ENCODE measurements at places on chromosomes 5 and 9.
A peak's percentile ranks its signal among the peaks of the same experiment; 100 is the strongest.

GRCh38 chr5:372556-372995, 51.1 kb downstream of the AHRR start:
- no peak for DNase-seq

DNA sequence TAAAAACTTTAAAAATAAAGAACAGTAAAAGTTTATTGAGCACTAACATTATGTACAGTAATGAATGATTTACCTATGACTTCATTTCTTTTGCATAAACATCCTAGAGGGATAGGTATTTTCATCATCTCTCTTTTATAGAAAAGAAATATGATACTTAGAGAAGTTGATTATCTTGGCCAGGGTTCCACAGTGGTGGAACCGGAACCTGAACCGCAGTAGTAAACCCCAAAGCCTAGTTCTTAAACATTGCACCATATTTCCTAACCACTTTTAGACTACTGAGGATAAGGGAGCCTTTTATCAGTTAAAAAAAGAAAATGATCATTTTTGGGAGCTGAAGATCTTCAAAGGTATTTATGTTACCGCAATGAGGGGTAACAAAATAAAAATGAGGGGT, 205.7 kb upstream of the SGCD start:
- no peak for DNase-seq

GRCh38 chr5:71790433-71790832, 71.4 kb downstream of the CARTPT start:
- no peak for DNase-seq

- no peak for DNase-seq
Measured at GRCh38 chr9:131645078-131645776, 94.6 kb downstream of the RAPGEF1 start.

- no peak for DNase-seq
Measured at GRCh38 chr5:77849308-77849900, 73.3 kb upstream of the TBCA start.

DNA sequence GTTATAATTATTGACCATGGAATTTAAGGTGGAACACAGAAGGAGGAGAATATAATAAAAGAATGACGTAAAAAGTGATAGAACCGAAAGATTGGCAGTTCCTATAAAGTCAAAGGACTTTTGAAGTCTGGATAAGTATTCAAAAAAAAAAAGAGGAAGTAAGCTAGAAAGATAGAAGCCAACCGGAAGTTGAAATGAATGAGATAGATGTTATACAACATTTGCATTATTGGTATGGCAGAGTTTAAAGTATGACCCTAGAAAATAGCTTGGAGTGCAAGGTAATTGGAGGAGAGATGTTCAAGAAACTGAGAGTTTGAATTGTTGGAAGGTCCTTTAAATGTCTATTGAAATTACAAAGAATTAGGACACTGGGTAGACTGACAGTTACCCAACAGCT, 293.6 kb downstream of the FER start:
- DNase-seq: no peak

GRCh38 chr9:72601615-72602014, 80.2 kb downstream of the TMC1 start:
- DNase-seq: no peak

DNA sequence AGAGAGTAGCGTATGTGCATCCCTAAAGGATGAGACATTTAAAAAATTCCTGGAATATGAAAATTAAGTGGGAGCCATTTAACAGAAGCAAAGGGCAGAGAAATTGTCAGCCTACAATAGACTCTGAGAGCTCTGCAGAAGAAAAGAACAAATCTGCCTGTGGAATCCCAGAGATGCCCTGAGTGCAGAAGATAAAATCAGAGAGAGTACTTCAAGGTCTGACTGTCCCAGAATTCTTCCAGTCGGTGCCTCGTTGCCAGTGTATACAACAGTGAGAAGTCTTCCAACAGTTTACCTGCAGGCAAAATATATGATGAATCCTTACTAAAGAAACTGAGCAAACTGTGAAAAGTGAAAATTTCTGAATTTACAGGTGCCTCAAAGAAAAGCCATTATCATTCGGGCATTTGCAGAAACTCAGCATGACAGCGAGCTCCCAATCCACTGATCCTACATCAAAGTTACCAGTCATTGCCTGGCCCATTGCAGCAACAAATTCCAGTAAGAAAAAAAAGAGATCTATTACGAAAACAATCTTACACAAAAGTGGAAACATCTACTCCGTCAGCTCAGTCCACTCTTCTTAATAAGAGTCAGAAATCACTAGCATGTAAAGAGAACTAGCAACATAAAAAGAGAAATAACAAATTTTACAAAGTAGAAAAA, 92.8 kb upstream of the VCAN start:
- DNase-seq: no peak

GRCh38 chr9:115883467-115884329, 269.9 kb upstream of the PAPPA start:
- DNase-seq: no peak

DNA sequence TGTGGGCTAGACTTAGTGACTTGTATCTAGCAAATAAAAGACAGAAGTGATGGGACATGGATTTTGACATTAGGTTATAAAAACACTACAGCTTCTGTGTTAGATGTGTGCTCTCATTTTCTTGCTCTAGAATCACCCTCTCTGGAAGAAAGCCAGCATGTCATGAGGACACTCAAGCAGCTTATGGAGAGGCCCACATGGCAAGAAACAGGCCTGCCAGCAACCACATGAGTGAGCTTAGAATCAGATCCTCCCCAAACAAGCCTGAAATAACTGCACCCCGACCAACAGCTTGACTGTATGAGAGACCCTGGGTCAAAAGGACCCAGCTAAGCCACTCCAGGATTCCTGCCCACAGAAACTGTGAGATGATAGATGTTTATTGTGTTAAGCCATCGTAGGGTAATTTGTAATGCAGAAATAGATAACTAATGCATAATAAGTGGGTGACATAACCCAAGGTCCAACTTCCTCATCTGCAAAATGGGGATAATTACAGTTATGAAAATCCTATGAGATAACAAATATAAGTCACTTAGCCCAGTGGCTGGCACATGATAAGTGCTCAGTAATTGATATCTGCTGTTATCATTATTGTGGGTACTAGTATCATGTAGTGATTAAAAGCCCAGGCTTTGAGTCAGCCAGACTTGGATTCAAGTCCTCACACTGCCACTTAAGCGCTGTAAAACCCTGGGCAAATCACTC, 86.5 kb downstream of the KLHL3 start:
- no peak for DNase-seq

- DNase-seq: no peak
Measured at GRCh38 chr9:18989865-18990264, 43.1 kb downstream of the SAXO1 start.

DNA sequence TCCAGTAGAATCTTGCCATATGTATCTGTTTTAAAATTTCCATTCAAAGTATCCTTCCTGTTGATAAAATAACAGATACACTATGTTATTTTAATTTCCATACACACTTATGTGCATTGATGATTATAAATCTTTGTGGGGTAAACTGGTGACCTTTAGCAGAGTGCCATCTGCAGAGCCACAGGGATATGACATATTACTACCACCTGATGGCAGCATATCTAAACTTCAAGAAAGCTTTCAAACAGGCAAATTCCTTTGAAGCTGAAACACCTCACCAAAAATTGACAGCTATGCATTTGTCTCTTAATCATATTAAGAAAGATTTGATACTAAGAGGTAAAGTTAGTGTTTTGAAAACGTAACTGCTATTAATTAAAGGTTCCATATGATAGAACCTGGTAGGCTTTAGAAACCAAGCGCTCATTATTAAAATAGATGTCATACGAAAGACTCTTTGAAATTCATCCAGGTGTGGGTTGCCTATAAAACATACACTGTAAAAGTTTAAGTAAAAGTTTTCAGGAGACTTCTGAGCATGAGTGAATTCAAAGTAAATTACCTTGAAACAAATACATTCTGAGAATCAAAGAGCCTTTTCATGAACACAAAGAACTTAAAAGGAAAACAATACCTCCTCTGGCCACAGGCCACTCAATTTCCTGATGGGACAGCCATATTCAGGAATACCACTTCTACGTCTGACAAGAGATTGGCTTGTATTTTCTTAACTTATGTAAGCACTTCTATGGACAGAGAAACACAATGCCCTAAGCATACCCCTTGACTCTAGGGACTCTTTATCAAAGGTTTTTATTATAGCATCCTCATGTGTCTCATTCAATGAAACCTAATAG, 93.3 kb downstream of the KIAA0825 start:
- DNase-seq: no peak

- no peak for DNase-seq
Measured at GRCh38 chr5:73122875-73123810, 2.8 kb downstream of the TMEM171 start.

GRCh38 chr5:146699138-146699537, 179.4 kb downstream of the PPP2R2B start:
- DNase-seq: no peak

DNA sequence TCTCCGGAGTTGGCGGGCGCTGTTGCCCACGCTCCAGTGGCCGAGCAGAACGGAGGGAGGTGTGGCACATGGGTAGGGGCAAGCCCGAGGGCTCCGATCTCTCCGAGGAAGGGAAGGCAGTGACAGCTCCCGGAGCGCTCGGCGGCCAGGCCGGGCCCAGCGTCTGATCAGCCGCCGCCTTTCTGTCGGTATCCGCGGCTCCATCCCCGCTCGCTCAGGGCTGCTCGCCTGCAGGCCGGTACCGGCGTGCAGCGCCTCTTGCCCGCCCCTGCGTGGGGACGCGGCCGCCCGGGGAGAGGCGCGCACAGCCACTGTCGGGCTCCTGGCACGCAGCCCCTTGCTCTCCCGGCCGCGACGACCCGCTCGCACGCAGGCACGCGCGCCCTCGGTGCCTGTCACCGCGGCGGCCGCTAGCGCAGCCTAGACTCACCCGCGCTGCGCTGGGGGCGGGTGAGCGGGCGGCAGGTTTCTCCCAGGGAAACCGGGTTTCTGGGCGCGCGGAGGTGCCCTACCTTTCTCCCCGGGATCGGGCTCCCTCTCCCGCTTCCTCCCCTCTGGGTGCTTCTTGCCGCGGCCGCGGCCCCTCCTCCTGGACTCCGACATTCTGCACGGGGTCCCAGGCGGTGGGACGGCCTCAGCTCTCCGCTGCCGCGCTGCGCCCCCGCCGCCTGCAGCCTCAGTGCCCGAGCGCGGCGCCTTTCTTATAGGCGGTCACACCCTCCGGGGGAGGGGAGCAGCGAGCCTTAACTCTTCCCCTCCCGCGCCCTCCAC, 108.4 kb downstream of the PSD2 start:
- no peak for DNase-seq

- DNase-seq: no peak
Measured at GRCh38 chr9:78572266-78572665, 275.3 kb downstream of the PSAT1 start.

- no peak for DNase-seq
Measured at GRCh38 chr9:124839612-124840299, 13.5 kb upstream of the WDR38 start.

DNA sequence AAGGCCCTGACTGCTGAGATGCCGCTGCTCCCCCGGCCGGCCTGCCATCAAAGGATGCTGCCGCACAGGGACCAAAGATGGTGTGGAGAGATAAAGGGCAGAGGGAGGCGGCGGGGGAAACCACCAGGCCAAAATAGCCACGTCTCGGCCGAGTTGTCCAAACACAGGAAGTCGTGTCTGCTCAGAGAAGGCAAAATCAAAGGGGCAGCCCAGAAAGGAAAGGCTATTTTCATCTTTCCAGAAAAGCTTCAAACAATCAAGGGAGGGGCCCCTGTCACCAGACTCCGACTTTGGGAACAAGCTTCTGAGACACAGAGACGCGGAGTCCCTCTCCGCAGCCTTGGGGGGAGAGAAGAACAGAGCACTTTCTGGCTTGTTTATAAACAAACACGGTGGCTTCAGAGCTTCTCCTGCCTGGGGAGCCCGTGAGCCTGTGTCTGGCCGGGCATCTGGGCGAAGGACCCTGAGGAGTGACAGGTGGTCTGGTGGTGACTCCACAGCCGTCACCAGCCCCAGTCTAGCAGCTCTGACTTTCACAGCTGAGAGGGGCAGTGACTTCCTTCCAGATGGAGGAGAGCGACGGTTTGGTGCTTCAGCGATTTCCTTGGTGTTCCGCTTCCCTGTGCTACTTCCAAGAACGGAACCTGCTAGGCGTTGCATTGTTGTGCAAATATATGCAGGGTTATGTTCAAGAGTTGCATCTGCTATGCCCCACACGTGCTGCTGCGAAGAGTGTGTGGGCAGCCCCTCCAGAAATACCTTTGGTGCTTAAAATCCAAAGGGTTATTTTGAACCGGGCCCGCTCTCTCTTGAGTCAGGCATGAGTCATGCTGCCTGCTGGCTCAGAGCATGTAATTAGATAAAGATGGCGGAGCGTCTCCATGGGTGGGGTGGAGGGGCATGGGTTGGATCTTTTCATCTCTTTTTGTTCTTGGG, 24.0 kb downstream of the ADAMTSL2 start:
- DNase-seq: peak; percentile 24

- no peak for DNase-seq
Measured at GRCh38 chr5:89397096-89397495, 514.1 kb upstream of the MEF2C start.

DNA sequence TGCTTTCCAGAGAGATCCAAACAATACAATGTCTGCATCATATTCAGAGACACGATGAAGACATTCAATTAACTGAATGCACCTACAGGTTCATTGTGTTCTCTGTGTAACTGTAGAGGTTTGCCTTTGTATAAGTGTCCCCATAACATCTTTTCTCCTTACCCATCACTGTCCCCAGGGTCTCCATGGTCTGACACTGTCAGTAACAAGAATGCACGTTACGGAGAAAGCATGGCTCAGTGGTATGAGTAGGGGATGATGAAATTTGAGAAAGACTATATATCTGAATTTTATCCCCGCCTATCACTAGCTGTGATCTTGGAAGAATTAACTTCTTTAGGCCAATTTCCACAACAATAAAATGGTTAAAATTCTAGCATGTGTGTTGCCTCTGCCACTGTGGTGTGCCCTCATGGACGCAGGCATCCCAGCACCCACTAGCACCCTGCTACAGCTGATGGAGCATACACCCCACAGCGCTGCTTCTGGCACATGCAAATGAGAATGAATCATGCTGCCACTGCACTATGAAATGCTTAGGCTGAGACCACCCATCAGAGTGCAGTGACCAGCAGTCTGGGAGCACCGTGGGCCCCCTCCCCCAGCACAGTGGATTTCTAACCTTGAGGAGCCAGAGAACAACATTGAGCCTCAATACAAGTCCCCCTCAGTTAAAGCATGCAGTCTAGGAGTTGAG, 54.3 kb downstream of the RGMB start:
- no peak for DNase-seq

- DNase-seq: no peak
Measured at GRCh38 chr5:90477621-90478215, 3.1 kb downstream of the POLR3G start.

GRCh38 chr9:19513671-19514275, 105.0 kb downstream of the ACER2 start:
- DNase-seq: no peak

DNA sequence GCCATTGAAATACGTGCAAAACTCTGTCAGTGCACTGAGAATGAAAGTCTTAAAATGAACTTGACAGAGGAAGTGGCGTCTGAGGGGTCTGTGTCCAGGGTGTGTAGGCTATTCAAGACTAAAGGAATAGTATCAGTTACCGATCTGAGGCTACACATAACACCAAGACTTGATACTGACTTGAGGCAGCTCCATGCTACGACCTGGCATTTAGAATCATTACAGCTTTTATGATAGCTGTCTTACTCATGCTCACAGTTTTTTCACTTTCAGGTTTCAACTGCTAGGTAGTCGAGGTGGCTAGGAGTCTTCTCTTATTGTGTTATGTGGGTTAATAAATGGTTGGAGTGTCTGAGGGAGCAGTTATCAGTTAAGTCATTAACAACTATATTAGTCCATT, 92.8 kb upstream of the SLCO6A1 start:
- no peak for DNase-seq
